NCI-H2081 (cell line): ENCODE measurements at places on chromosomes 16 and 17.

DNA sequence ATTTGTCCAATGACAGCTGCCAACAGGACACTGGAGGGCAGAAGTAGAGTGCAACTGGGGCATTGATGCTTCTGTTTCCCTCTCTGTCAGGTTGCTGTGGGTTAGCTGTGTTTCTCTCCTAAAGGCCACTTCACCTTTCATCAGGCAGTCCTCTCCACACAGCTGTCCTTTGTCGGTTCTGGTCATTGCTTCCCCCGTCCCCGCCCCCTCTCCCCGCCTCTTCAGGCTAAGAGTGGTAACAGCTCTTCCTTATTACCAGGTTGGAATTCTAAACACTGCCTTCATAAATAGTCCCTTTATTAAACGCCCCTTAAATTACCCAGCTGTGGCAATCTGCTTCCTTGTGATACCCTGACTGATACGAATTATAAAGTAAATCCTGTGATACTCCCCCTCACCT, 31.8 kb upstream of the NSRP1 start:
- no peak for DNase-seq

- no peak for DNase-seq
Measured at GRCh38 chr17:41734949-41735313, 488 bp upstream of the HAP1 start.

GRCh38 chr16:51095084-51095881, 55.8 kb downstream of the SALL1 start:
- no peak for DNase-seq

GRCh38 chr17:39485555-39485954, 24.3 kb downstream of the CDK12 start:
- no peak for DNase-seq

DNA sequence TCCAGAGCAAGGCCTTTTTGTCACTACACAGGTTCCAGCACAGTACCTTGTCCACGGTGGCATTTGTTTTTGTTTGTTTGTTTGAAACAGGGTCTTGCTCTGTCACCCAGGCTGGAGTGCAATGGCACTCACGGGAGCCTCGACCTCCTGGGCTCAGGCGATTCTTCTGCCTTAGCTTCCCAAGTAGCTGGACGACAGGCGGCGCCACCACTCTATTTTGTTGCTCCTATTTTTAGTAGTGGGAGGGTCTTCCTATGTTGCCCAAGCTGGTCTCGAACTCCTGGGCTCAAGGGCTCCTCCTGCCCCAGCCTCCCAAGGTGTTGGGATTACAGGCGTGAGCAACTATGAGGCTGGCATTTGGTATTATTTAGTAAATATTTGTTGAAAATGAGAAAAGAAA, 10.3 kb downstream of the MRC2 start:
- no peak for DNase-seq
